ENCODE measurements at places on chromosomes 6 and 20.

- no peak for DNase-seq
- no peak overlapping the region for H3K4me3 ChIP-seq
- H3K27ac ChIP-seq: no peak overlapping the region
- H3K36me3 ChIP-seq: no peaks in the 10 kb centered on the region
- peaks cover 4% of the 10 kb centered on the region for H3K27me3 ChIP-seq
Observed at GRCh38 chr6:139483079-139483478, 108.6 kb upstream of the CITED2 start.

DNA sequence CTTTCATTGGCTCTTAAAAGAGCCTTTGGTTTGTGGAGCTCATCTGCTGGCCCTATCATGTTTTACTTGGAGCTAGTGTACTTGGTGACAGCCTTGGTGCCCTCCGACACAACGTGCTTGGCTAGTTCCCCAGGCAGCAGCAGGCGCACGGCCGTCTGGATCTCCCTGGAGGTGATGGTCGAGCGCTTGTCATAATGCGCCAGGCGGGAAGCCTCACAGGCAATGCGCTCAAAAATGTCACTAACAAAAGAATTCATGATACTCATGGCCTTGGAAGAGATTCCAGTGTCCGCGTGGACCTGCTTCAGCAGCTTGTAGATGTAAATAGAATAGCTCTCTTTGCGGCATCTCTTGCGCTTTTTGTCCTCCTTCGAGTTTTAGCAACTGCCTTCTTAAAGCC, 22.8 kb upstream of the SLC17A4 start:
- DNase-seq: no peak
- peaks cover 18% of the 10 kb centered on the region for H3K27me3 ChIP-seq
- H3K4me3 ChIP-seq: no peak overlapping the region

DNA sequence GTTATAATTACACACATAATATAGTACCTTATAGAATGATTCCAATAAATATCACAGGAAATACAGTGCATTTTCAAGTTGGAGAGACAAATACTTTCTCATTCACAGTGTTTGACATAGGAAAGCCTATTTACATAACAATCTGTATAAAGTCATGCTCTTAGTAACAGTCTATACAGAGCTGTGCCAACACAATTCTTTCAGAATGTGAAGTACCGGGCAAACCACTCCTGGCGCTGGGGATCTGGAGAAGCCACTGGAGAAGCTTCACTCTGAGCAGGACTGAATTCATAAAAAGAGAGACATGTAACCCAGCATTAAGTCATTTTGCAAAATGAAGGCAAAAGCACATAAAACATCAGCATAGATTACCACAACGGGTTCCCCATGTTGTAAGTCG, 24.9 kb upstream of the MCM9 start:
- H3K27ac ChIP-seq: no peak overlapping the region
- no peaks in the 10 kb centered on the region for H3K36me3 ChIP-seq
- H3K27me3 ChIP-seq: no peaks in the 10 kb centered on the region
- no peak overlapping the region for H3K4me3 ChIP-seq
- DNase-seq: no peak

- no peaks in the 10 kb centered on the region for H3K4me1 ChIP-seq
- H3K36me3 ChIP-seq: no peaks in the 10 kb centered on the region
- DNase-seq: no peak
Observed at GRCh38 chr20:38585404-38586180, 4.6 kb downstream of the ADIG start.

DNA sequence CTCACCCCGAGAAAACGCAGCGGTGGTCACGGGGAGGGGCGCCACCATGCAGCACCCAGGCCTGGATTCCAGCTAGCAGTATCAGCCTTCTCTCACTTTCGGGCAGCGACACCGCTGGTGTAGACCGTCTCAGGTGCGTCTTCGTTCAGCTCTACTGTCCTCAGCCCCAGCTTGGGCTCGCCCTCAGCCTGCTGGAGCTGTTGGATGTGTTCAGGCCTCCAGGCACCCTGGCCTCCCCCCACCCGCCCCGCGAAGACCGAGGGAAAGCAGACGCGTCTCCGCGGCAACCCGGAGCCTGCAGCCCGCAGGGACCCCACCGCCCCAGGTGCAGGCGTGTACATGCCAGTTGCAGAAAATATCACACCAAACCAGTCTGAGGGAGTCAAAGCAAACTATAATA, 60.8 kb upstream of the CARMIL1 start:
- no peaks in the 10 kb centered on the region for H3K36me3 ChIP-seq
- H3K4me3 ChIP-seq: no peak overlapping the region
- no peak for DNase-seq
- no peak overlapping the region for H3K27ac ChIP-seq

- DNase-seq: no peak
- no peaks in the 10 kb centered on the region for H3K4me1 ChIP-seq
- no peak overlapping the region for H3K27ac ChIP-seq
- H3K36me3 ChIP-seq: peaks cover 12% of the 10 kb centered on the region
- no peak overlapping the region for H3K4me3 ChIP-seq
Observed at GRCh38 chr6:26743157-26743821, 83.7 kb upstream of the ZNF322 start.

GRCh38 chr20:50595433-50595895, 85.3 kb downstream of the PTPN1 start:
- no peak overlapping the region for H3K4me3 ChIP-seq
- peak overlapping the region; percentile 11 for H3K27ac ChIP-seq
- DNase-seq: no peak
- peaks cover 35% of the 10 kb centered on the region for H3K27me3 ChIP-seq
- H3K4me1 ChIP-seq: no peaks in the 10 kb centered on the region

- peaks cover 6% of the 10 kb centered on the region for H3K36me3 ChIP-seq
- H3K27ac ChIP-seq: peak overlapping the region; percentile 49
- H3K27me3 ChIP-seq: peaks cover 99% of the 10 kb centered on the region
- peak overlapping the region; percentile 72 for H3K4me3 ChIP-seq
Observed at GRCh38 chr20:21509079-21509596, 4.7 kb downstream of the NKX2-2 start.

DNA sequence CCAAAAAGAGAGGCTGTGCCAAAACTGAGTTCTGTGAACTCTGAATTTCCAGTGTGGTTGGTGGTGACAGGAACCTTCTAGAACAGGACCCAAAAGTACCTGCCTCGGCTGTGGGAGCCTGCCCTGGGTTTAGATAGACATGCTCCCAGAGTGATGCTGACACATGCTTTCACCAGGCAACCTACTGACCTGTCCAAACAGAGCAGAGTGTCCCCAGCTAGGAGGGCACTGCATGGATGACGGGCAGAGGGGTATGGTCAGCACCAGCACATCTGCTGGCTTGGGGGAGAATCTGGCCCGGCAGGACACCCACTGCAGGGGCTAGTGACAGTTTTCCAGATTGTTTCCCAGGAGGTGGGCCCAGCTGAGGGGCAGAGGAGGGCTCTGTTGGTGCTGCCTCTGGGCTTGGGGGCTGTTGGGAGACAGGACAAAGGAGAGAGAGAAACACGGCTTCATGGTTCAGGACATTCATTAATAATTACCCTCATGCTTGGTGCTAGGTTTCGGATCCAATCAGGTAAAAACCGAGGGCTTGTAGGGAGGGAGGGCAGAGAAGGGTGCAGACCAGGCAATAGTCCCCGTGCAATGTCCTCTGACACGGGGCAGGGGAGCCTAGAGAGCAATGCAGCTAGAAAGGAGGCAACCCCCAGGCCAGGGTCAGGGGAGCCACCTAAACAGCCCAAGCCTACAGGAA, 15.0 kb downstream of the KCNK5 start:
- no peak overlapping the region for H3K27ac ChIP-seq
- H3K27me3 ChIP-seq: no peaks in the 10 kb centered on the region
- H3K4me1 ChIP-seq: peaks cover 20% of the 10 kb centered on the region
- H3K36me3 ChIP-seq: no peaks in the 10 kb centered on the region
- no peak for DNase-seq
- H3K4me3 ChIP-seq: no peak overlapping the region

GRCh38 chr20:37265152-37265551, 3.5 kb upstream of the GHRH start:
- H3K36me3 ChIP-seq: no peaks in the 10 kb centered on the region
- no peak overlapping the region for H3K27ac ChIP-seq
- H3K4me1 ChIP-seq: no peaks in the 10 kb centered on the region
- peaks cover 22% of the 10 kb centered on the region for H3K27me3 ChIP-seq

- peaks cover 40% of the 10 kb centered on the region for H3K4me1 ChIP-seq
- no peak for DNase-seq
- H3K4me3 ChIP-seq: no peak overlapping the region
- H3K36me3 ChIP-seq: peaks cover 3% of the 10 kb centered on the region
- H3K27ac ChIP-seq: no peak overlapping the region
Observed at GRCh38 chr6:98835149-98836024, 1.0 kb downstream of the POU3F2 start.

- H3K36me3 ChIP-seq: no peaks in the 10 kb centered on the region
- no peak for DNase-seq
- peaks cover 13% of the 10 kb centered on the region for H3K27me3 ChIP-seq
- H3K27ac ChIP-seq: no peak overlapping the region
- no peak overlapping the region for H3K4me3 ChIP-seq
- H3K4me1 ChIP-seq: peaks cover 11% of the 10 kb centered on the region
Observed at GRCh38 chr20:53964067-53964466, 106.3 kb downstream of the BCAS1 start.

DNA sequence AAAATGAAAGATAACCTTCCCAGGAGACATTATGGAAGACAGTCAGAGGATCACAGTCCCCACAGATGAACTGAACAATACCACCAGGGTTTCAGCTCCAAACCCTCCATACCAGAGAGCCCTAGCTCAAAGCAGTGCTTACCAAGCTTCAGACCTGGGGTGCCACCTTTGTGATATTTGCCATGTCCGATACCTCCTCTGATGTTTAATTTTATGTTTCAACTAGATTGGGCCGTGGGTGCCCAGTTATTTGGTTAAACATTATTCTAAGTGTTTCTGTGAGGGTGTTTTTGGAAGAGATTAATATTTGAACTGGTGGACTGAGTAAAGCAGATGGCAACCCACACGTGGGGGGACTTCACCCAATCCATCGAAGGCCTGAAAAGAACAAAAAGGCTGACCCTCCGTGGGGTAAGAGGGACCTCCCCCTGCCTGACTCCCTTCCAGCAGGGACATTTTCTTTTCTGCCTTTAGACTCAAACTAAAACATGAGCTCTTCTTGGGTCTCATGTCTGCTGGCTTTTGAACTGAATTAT, 11.8 kb downstream of the SCML4 start:
- no peak overlapping the region for H3K27ac ChIP-seq
- no peak overlapping the region for H3K4me3 ChIP-seq
- no peak for DNase-seq
- peaks cover 27% of the 10 kb centered on the region for H3K36me3 ChIP-seq

DNA sequence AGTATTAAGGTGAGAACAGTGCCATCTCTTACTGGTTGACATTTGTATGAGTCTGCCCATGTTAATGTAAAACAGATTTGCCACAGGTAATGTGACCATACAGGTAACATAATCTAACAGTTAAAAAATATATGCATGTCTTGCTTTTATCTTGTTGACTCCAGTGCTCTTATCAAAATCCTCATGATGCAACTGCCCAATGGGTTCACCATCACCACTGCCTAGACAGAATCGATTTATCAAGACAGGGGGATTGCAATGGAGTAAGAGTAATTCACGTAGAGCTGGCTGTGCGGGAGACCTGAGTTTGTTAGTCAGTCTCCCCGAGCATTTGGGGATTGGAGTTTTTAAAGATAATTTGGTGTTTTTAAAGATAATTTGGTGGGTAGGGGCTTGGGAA, 19.2 kb downstream of the SNX9 start:
- H3K27ac ChIP-seq: no peak overlapping the region
- peaks cover 7% of the 10 kb centered on the region for H3K27me3 ChIP-seq
- H3K4me3 ChIP-seq: no peak overlapping the region
- DNase-seq: no peak
- H3K4me1 ChIP-seq: peaks cover 23% of the 10 kb centered on the region

- H3K4me3 ChIP-seq: no peak overlapping the region
- H3K36me3 ChIP-seq: no peaks in the 10 kb centered on the region
- no peak for DNase-seq
- no peaks in the 10 kb centered on the region for H3K4me1 ChIP-seq
Observed at GRCh38 chr6:8132130-8132529, 29.8 kb upstream of the EEF1E1 start.

- peak overlapping the region; percentile 82 for H3K4me3 ChIP-seq
- peak overlapping the region; percentile 85 for H3K27ac ChIP-seq
- peaks cover 16% of the 10 kb centered on the region for H3K36me3 ChIP-seq
- DNase-seq: no peak
Observed at GRCh38 chr20:59938696-59939051, 1.4 kb downstream of the PPP1R3D start.

GRCh38 chr6:108746836-108747575, 101.2 kb upstream of the ARMC2 start:
- H3K27me3 ChIP-seq: peaks cover 40% of the 10 kb centered on the region
- no peak for DNase-seq
- no peaks in the 10 kb centered on the region for H3K4me1 ChIP-seq
- H3K4me3 ChIP-seq: no peak overlapping the region
- no peaks in the 10 kb centered on the region for H3K36me3 ChIP-seq

- H3K27ac ChIP-seq: no peak overlapping the region
- no peaks in the 10 kb centered on the region for H3K27me3 ChIP-seq
- H3K4me3 ChIP-seq: no peak overlapping the region
- H3K4me1 ChIP-seq: no peaks in the 10 kb centered on the region
- no peaks in the 10 kb centered on the region for H3K36me3 ChIP-seq
Observed at GRCh38 chr20:60812561-60812960, 439.5 kb upstream of the CDH4 start.

GRCh38 chr6:63963769-63964315, 328.2 kb downstream of the PHF3 start:
- no peak overlapping the region for H3K27ac ChIP-seq
- no peaks in the 10 kb centered on the region for H3K4me1 ChIP-seq
- no peak for DNase-seq

DNA sequence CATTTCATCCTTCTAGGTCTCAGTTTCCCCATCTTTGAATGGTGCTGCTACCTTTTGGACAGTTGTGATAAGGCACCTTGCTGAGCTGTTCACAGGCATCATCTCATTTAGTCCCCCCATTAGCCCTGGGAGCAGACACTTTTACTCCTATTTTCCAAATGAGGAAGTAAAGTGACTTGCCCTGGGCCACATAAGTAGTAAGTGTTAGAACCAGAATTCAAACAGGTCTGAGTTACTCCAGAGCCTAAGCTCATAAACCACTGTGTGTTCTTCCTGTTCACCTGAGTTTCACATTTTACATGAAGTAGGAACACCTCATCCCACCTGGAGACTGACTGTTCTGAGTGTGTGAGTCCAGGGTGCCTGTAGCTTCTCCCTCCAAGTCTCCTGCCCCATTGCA, 43.5 kb upstream of the EPB41L1 start:
- H3K4me1 ChIP-seq: no peaks in the 10 kb centered on the region
- no peaks in the 10 kb centered on the region for H3K36me3 ChIP-seq
- no peak overlapping the region for H3K27ac ChIP-seq
- DNase-seq: no peak
- no peak overlapping the region for H3K4me3 ChIP-seq

GRCh38 chr20:7975851-7976414, 35.7 kb upstream of the HAO1 start:
- peaks cover 13% of the 10 kb centered on the region for H3K36me3 ChIP-seq
- H3K4me1 ChIP-seq: peaks cover 9% of the 10 kb centered on the region
- no peak overlapping the region for H3K4me3 ChIP-seq
- peaks cover under 1% of the 10 kb centered on the region for H3K27me3 ChIP-seq

GRCh38 chr6:30013291-30013922, 47.7 kb upstream of the POLR1H start:
- no peak overlapping the region for H3K4me3 ChIP-seq
- H3K4me1 ChIP-seq: no peaks in the 10 kb centered on the region
- H3K36me3 ChIP-seq: no peaks in the 10 kb centered on the region
- peaks cover 24% of the 10 kb centered on the region for H3K27me3 ChIP-seq

- H3K27me3 ChIP-seq: no peaks in the 10 kb centered on the region
- H3K4me1 ChIP-seq: no peaks in the 10 kb centered on the region
- DNase-seq: no peak
- H3K27ac ChIP-seq: no peak overlapping the region
- H3K4me3 ChIP-seq: no peak overlapping the region
- H3K36me3 ChIP-seq: no peaks in the 10 kb centered on the region
Observed at GRCh38 chr6:69164564-69165229, 529.6 kb downstream of the ADGRB3 start.

GRCh38 chr20:61193164-61193563, 58.9 kb upstream of the CDH4 start:
- H3K27ac ChIP-seq: no peak overlapping the region
- H3K4me1 ChIP-seq: no peaks in the 10 kb centered on the region
- H3K36me3 ChIP-seq: no peaks in the 10 kb centered on the region
- no peak for DNase-seq
